Activated CD4-positive, alpha-beta T cell treated with anti-CD3 and anti-CD28 coated beads, Interleukin-2, amount 10 ng/mL, durations not matched to agents 24 days and 14 days (primary cell): ENCODE measurements at places on chromosomes 4 and X. TPM values are rescaled to one million over a fixed set of nuclear protein-coding genes. Genes with fewer than 3 reads are reported as not detected.

ITGB1BP2 gene
- 6.4 and 7.3 TPM in 2 replicates for total RNA-seq

CT45A10 gene
- total RNA-seq: not detected in 2 replicates

BCORL1 gene
- 8.0 and 9.2 TPM in 2 replicates for total RNA-seq

SMIM10 gene
- total RNA-seq: 0.65 and 0.88 TPM in 2 replicates

PAGE2 gene
- total RNA-seq: not detected in 2 replicates

CSN1S1 gene
- not detected in 2 replicates for total RNA-seq

LRCH2 gene
- not detected in 2 replicates for total RNA-seq

ZGRF1 gene
- total RNA-seq: 32.4 and 37.0 TPM in 2 replicates

DNA sequence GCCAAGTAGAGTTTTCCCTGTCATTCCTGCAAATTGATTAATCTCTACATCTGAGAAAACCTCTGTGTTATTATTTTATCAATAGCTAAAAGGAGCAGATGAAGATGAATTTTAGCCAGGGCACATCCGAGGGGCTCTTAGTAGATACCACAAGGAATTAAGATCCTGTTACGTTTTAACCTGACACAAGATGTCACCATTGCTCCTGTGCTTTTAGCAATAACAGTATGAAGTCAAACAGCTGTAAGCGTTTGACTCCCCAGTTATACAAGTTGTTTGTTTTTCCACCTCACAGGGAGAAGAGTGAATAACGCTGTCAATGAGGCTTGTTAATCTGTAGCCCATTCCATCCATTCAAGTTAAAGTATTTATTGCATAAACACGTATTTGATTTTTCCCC lies 76.0 kb upstream of the AP1S2 start:
- no peak for DNase-seq
- H3K36me3 ChIP-seq: no peaks in the 10 kb centered on the region
- no peak overlapping the region for H3K27ac ChIP-seq
- H3K4me3 ChIP-seq: no peak overlapping the region
- H3K27me3 ChIP-seq: peaks cover 24% of the 10 kb centered on the region

GRCh38 chr4:123599920-123600810 lies 203.6 kb downstream of the SPRY1 start:
- H3K27me3 ChIP-seq: peaks cover 2% of the 10 kb centered on the region
- peaks cover 33% of the 10 kb centered on the region for H3K4me1 ChIP-seq
- H3K4me3 ChIP-seq: peak overlapping the region; percentile 51
- no peaks in the 10 kb centered on the region for H3K36me3 ChIP-seq

- H3K4me1 ChIP-seq: peaks cover 38% of the 10 kb centered on the region
- H3K27ac ChIP-seq: peak overlapping the region; percentile 99
- no peaks in the 10 kb centered on the region for H3K27me3 ChIP-seq
- DNase-seq: peak; percentile 78
Measured at GRCh38 chrX:40172401-40173142, 74.8 kb upstream of the BCOR start.

DNA sequence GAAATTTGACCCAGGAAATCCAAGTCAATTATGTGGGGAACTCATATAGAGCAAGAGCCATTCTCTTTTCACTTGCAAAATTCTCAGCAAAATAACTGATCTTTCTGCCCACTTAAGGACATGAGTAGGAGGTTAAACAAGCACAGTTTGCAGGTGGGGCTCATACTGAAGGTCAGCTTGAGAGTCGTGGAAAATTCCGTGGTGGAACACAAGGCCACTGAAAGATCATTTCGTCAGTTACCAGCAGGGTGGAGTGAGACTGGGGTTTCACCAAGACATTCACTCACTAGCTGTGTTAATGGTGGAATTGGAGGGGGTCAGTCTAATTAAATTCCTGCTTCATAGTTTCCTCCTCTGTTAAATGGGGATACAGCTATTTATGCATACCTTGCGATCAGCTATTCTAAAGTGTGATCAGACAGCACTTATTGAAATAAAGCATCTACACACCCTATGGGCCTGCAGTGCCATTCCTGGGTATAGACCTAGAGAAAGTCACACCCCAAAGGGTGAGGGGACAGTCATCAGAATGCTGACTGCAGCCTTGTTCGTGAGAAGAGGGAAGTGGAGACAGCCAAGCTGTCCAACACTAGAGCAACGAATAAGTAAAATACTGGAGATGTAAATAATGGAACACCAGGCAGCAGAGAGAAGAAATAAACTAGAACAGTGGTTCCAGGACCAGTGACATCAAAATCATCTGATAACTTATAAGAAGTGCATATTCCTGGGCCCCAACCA lies 42.7 kb upstream of the CLNK start:
- peak overlapping the region; percentile 16 for H3K4me3 ChIP-seq
- H3K27me3 ChIP-seq: no peaks in the 10 kb centered on the region

DNA sequence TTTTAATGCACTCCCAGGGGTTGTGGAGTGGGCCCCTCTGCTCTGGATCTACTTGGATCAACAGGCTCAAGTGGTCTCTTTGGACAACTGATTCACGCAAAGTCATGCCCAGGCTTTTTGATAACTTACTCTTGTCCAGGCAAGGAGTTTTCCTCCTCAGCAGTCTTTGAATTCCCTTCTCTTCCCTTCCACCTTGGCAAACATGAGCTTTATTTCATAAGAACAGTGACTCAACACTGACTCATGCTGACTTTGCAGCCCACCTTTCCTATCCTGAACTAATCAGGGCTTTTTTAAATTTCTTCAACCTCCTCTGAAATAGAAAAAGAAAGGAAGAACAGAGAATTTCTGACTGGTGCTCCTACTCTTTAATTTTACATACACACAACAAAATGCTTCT lies 132.1 kb upstream of the LDB2 start:
- no peaks in the 10 kb centered on the region for H3K36me3 ChIP-seq
- no peaks in the 10 kb centered on the region for H3K4me1 ChIP-seq
- no peak for DNase-seq
- H3K4me3 ChIP-seq: no peak overlapping the region
- H3K27ac ChIP-seq: no peak overlapping the region
